Small intestine (tissue), 16 donors: ENCODE measurements at places on chromosomes 12 and 14.

DNA sequence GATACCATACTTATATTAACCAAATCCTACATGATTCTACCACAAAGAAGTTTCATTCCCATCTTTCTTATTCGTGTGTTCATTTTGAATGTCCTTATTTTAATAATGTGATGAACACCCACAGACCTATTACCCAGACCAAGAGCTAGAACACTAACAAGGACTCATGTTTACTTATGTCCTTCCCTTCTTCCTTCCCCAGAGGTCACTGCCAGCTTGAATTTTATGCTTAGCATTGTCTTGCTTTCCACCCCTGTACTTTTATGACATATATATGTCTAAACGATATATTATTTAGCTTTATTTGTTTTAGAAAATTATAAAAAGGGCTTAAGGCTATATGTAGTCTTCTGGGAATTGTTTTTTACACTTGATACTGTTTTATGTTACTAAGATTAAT is 238.6 kb downstream of the LRIG3 start:
- H3K27me3 ChIP-seq: no peaks in the 10 kb centered on the region
- no peaks in the 10 kb centered on the region for H3K36me3 ChIP-seq
- H3K4me3 ChIP-seq: no peak overlapping the region
- no peaks in the 10 kb centered on the region for H3K4me1 ChIP-seq
- H3K27ac ChIP-seq: no peak overlapping the region

DNA sequence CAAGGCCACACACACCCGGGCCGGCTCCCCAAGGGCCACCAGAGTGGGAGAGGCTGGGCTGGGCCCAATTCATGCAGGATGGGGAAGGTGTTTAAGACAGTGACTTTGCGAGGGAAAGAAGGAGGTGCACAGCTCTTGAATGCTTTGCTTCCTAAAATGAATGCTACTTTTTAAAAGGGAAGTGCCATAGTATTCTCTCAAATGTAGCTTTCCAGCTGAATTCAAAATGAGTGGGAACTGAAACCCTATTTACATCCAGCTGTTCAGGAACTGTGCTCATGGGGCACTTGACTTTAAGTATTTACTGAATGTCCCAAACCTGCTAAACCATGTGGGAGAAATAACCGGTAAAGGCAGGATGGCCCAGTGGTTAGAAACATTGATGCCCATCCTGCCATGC is 7.6 kb downstream of the ITPK1 start:
- DNase-seq: no peak
- peaks cover 20% of the 10 kb centered on the region for H3K4me1 ChIP-seq
- peak overlapping the region; percentile 35 for H3K27ac ChIP-seq

DNA sequence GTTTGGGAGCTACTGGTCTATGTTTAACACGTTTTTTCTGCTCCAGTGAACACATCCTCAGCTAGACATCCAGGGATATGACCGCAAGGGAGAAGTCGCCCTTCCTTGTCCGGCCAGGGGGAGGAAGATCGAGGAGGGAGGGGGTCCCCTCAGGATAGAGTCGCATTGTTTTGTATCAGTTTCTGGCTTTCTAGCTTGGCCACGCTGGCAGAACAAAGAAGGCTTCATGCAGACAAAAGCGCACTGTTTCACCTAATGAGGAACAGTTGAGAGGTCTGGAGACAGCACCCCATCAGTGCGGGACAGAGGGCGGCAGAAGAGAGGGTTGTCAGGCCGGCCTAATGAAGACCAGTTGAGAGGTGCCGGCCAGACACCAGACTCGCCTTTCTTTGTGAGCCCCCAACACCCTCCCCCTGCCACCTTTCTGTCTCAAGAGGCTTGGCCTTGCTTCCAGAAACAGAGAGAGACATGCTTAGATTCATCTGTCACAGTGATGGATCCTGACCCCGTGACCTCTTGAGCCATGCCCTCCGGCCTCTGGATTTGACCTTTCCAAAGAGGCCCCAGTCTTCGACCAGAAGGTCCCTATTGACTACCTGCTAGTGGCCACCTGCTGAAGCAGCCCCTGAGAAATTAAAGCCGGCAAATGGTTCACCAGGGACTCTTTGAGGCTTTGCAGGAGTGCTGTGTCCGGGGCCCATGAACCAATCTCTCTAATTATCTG is 254.7 kb upstream of the TBX3 start:
- H3K36me3 ChIP-seq: no peaks in the 10 kb centered on the region
- no peak overlapping the region for H3K4me3 ChIP-seq
- H3K27me3 ChIP-seq: no peaks in the 10 kb centered on the region
- no peak for DNase-seq
- H3K4me1 ChIP-seq: no peaks in the 10 kb centered on the region

GRCh38 chr14:57865066-57865402 is 858 bp downstream of the SLC35F4 start:
- H3K4me3 ChIP-seq: no peak overlapping the region
- no peak for DNase-seq
- H3K27me3 ChIP-seq: peaks cover 17% of the 10 kb centered on the region
- no peaks in the 10 kb centered on the region for H3K4me1 ChIP-seq
- no peaks in the 10 kb centered on the region for H3K36me3 ChIP-seq
- H3K27ac ChIP-seq: no peak overlapping the region

DNA sequence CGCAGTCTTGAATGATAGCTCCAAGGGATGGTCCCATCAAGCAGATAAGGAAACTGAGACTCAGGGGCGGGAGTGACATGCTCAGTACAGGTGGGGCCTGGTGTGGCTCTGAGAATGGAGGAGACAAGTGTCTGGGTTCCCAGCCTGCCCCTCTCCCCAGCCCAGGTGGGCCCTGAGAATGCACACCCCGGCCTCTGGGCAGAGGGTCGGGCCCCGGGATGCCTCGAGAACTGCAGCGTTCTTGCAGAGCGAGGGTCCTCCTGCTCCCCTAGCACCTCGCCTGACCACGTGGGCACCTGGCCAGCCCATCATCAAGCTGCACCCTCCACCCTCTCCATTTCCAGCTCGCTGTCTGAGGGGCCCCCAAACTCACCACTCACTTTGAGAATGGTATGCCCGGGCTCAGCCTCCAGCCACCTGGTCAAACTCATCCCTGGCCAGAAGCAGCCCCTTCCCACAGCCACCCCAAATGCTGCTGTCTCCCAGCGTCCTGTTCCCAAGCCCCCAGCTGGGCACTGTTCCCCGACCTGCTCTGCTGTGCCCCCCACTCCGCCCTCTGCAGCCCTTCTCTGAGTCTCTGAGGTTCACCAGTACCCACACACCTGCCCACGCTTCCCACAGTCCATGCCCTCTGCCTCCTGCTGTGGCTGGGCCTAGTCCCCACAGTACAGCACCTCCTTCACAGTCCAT is 44.3 kb downstream of the CYP46A1 start:
- H3K4me1 ChIP-seq: peaks cover 7% of the 10 kb centered on the region
- H3K27ac ChIP-seq: no peak overlapping the region
- no peaks in the 10 kb centered on the region for H3K27me3 ChIP-seq
- no peaks in the 10 kb centered on the region for H3K36me3 ChIP-seq
